CD4-positive, alpha-beta T cell treated with Interleukin-12 subunit alpha and Interleukin-12 subunit beta, for 1 hour (primary cell): ENCODE measurements at places on chromosomes 5 and 9.
A peak's percentile ranks its signal among the peaks of the same experiment; 100 is the strongest.

DNA sequence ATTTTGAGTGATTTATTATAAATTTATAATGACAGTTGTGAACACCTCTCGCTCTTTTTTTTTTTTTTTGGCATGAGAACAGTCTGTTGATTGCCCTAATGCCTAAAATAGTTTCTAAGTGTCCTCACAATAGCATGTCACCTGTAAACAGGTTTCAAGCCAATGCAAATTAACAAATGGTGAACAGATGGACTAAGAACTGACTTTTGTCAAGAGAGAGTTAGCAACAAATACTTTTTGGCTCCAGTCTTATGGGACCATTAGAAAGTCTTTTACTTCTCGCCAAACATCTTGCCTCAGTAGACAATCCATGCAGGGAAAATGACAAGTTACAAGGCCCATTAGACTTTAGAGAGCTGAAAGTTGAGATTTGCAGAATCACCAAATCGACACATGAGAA, 67.8 kb downstream of the MED27 start:
- no peak for DNase-seq

- no peak for DNase-seq
These were observed 113.7 kb upstream of the EPB41L4A start for GRCh38 chr5:112532654-112533360.

- DNase-seq, result no peak
These were observed 64.7 kb upstream of the GRAMD2B start for GRCh38 chr5:126358525-126358924.

DNA sequence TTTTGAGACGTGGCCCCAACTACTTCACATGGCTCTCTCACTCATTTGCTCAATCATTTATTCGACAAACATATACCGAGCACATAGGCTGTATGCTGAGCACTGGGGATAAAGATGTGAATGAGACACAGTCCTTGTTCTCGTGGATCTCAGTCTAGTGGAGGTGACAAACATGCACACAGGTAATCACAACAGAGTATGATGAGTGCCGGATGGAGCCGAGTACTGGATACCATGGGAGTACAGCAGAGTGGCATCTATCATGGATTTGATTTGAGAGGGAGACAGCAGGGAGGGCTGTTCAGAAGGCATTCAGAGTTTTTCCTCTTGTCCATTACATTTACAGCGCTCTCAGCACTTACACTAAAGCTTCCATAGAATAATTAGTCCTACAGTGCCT, 259.8 kb downstream of the SLIT3 start:
- no peak for DNase-seq

- DNase-seq, result peak; percentile 36
These were observed at the start of gene FSTL4 for GRCh38 chr5:133612249-133612860. FSTL4 (minus strand) TSS chr5:133612541.

GRCh38 chr5:77844373-77844622, 68.2 kb upstream of the TBCA start:
- DNase-seq, result no peak

DNA sequence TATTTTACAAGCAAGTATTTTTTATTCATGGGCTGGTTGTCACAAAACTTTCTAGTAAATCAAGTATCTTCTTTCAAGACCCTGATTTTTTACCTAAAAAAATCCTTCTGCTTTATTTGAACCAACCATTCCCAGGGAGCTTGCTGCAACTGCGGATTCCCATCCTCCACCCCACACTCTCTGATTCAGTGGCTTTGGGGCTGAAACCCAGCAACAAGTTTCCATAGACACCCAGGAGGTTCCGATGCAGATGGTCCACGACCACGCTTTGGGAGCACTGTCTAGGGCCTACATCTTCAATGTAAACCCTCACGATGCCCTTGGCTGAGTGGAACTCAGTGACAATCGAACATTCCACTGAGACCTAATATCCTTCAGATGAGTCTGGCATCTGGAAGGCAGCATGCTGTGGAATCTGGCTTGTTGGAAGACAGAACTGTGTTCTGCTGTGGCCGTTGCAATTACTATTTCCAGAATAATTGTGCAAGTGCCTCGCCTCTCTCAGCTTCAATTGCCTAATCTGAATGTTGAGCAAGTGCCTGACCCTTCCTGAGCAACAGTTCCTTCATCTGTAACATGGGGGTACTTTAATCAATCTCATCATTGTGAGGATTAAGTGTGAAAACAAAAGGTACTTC, 105.1 kb downstream of the INSYN2B start:
- no peak for DNase-seq

- DNase-seq, result no peak
These were observed 211.1 kb upstream of the IRX1 start for GRCh38 chr5:3384531-3384930.

- no peak for DNase-seq
These were observed 61.0 kb downstream of the INVS start for GRCh38 chr9:100160021-100160420.

DNA sequence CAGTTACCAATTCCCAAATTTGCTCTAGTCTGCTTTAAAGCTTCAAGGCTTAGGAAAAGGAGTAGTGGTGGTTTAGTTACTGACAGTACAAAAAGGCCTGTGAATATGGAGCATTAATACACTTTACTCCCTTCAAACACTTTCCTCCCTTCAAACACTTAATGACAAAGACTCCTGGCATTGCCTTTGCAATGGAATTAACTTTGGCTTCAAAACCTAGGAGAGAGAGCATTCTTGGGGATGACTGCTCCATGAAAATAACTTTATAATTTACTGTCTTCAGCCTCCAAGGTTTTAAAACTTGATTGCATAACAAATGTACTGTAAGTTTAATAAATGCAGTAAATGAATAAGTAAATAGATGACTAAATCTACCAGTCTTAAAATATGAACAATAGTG, 185.6 kb downstream of the TRPM3 start:
- DNase-seq, result no peak

DNA sequence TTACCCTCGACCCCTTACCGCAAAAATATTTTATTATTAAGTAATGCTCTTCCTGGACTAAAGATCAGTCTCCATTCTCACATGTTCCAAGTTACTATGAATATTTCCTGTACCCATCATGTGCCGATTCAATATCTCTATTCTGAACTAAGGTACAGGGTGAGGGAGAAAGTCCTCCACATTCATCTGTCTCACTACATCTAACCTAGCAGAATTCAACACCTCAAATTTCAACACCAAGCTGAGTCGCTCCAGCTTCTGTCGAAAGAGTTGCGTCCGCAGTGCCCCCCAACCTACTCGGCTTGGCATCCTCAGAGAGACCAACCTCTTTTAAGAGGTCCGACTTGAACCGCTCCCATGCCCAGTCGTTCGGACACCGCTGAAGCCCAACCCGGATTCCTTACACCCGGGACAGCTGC, 1.0 kb downstream of the CERT1 start:
- DNase-seq, result peak; percentile 2

- no peak for DNase-seq
These were observed 483.2 kb downstream of the CDH10 start for GRCh38 chr5:24161559-24161958.

DNA sequence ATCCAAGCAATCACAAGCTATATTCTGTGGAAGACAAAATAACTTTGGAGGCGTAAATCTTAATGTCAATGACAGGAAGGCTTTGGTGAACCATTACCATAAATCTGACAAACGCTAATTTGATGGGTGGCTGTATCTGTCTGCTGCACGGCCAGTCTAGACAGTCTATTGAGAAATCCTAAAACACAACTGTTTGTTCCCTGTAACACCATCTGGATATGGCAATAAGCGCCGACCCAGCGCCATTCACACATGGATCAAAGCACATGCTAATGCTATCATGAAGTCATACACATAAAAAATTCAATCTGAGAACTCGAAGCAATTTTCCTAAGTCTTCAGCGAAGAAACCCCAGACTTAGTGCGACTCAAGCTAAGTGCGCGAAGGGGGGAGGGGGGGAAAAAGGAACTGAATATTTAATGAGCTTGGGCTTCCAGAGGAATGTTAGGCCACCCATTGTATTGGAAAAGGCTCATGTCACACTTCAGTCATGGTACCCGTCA, 95.1 kb downstream of the ARL15 start:
- no peak for DNase-seq

DNA sequence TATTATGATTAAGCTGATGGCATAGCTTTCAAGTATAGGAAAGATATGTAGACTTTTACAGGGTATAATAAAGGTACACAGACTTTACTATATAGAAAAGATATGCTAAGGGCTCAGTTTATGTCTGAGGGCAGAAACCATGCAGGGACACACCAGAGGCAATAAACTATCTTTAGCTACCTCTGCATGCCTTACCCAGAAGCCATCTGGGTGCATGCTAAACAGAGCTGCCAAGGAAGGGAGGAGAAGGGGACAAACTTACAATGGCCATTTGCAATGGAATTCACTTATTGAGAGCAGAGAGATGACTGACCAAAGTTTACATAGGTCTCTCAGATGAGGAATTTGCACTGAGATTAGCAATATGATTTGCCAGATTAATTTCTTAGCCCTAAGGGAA, 143.1 kb upstream of the NR4A3 start:
- DNase-seq, result no peak

DNA sequence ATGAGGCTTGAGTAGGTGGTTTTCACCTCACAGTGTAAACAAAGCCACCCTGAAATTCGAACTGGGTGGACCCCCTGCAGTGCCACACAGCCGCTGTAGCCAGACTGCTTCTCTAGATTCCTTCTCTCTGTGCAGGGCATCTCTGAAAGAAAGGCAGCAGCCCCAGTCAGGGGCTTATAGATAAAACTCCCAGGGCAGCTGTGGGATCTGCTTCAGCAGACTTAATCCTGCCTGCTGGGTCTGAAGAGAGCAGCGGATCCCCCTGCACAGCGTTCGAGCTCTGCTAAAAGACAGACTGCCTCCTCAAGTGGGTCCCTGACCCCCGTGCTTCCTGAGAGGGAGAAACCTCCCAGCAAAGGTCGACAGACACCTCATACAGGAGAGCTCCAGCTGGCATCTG, 71.4 kb downstream of the CARTPT start:
- DNase-seq, result no peak

GRCh38 chr5:23089286-23089685, 236.1 kb upstream of the CDH12 start:
- no peak for DNase-seq

DNA sequence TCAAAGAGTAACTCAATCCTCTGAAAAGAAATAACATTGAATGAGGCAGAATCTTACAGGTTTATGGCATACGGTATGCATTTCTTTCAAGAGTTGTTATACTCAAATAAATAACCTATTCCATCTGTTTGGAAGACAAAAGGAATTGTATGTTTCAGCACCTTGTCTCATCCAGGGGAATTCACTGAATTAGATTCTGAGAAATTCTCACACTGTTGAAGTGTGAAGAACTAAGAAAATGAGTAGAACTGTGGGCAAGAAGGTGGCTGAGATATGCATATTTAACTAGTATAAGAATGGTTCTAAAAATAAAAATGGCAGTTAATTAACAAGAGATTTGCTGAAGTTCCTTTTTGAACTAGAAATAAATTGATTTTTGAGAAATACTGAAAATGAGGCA, 279.3 kb upstream of the DAP start:
- no peak for DNase-seq

GRCh38 chr9:97445119-97445701, 33.3 kb downstream of the TDRD7 start:
- no peak for DNase-seq

DNA sequence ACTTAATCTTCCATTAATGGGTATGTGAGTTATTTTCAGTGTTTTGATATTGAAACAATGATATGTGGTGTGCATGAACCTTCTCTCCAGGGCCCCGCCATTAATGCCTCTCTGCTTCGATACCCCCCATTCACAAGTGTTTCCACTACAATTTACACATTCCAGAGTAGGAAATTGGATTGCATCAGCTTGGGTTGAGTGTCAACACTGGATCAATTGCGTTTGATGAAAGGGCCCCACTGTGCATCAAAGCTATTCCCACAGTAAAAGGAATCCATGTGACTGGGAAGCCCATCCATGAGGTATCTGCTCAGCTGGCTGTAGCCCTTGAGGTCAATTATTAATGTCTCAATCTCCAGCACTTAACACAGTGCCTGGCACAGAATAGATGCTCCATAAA, 17.8 kb upstream of the LVRN start:
- no peak for DNase-seq

DNA sequence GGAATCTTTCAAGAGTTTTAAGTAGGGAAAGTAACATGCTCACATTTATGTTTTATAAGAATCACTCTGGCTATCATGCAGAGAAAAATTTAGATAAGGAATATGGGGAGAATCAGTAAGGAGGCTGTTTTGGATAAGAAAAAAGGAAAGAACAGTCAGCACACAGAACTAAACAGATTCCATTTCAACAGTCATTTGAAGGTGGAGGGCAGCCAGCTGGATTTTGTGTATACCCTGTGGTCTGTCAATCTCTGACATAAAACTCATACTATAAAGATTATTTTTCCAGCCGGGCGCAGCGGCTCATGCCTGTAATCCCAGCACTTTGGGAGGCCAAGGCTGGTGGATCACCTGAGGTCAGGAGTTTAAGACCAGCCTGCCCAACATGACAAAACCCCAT, 64.2 kb downstream of the PCA3 start:
- DNase-seq, result no peak

- DNase-seq, result no peak
These were observed 65.8 kb downstream of the C5orf15 start for GRCh38 chr5:133902511-133903118.

GRCh38 chr9:11973011-11973410, 720.2 kb upstream of the TYRP1 start:
- no peak for DNase-seq

- no peak for DNase-seq
These were observed 264.6 kb upstream of the ZNF608 start for GRCh38 chr5:125011014-125011413.

DNA sequence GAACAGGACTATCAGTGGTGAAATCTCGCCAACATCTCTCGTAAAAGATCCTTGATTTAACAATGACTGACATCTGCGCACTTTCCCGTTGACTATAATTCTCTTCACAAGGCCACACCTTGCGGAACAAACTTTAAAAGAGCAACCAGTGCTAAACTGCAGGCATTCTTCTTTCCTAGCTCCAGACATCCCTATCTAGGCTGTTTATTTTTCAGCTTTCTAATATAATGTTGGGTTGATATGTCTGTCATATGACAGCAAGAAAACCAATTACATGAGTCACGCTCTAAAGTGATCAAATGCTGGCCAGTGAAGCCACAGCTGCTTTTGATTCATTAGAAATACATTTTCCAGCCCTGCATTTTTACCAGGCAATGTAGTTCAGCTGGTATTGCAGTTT, 162.5 kb downstream of the ELAVL2 start:
- DNase-seq, result no peak

GRCh38 chr5:78514427-78515330, 133.9 kb downstream of the LHFPL2 start:
- no peak for DNase-seq
